ENCODE measurements at places on chromosomes 11 and 22. TPM values are rescaled to one million over a fixed set of nuclear protein-coding genes. Genes with fewer than 3 reads are reported as not detected.

Gene OPCML
- 0.06 TPM for total RNA-seq

Gene OR8D4
- total RNA-seq = not detected

Gene SF1
- total RNA-seq = 88.3 TPM

Gene BACE1-AS
- total RNA-seq = 2.0 TPM

Gene CD3E
- not detected for total RNA-seq

Gene SMTNL1
- total RNA-seq = not detected

Gene TIGD3
- total RNA-seq = not detected

Gene GGTLC3
- total RNA-seq = not detected

Gene FDXACB1
- 2.9 TPM for total RNA-seq

Gene CD248
- total RNA-seq = 21.9 TPM

Gene GSTT2
- total RNA-seq = not detected

Gene FAM111A
- 52.8 TPM for total RNA-seq

Gene VSIG2
- total RNA-seq = 0.13 TPM

Gene C11orf16
- not detected for total RNA-seq

Gene OR8D1
- not detected for total RNA-seq

Gene LRRC55
- total RNA-seq = not detected

Gene CALCA
- total RNA-seq = not detected

Gene OR52A1
- total RNA-seq = not detected

Gene PAK1
- 25.8 TPM for total RNA-seq

Gene RAB3IL1
- total RNA-seq = 10.0 TPM

Gene OR51E2
- total RNA-seq = not detected
